ENCODE measurements at places on chromosomes 2 and 18.

GRCh38 chr18:11728249-11728648, 39.2 kb downstream of the GNAL start:
- no peak for DNase-seq

DNA sequence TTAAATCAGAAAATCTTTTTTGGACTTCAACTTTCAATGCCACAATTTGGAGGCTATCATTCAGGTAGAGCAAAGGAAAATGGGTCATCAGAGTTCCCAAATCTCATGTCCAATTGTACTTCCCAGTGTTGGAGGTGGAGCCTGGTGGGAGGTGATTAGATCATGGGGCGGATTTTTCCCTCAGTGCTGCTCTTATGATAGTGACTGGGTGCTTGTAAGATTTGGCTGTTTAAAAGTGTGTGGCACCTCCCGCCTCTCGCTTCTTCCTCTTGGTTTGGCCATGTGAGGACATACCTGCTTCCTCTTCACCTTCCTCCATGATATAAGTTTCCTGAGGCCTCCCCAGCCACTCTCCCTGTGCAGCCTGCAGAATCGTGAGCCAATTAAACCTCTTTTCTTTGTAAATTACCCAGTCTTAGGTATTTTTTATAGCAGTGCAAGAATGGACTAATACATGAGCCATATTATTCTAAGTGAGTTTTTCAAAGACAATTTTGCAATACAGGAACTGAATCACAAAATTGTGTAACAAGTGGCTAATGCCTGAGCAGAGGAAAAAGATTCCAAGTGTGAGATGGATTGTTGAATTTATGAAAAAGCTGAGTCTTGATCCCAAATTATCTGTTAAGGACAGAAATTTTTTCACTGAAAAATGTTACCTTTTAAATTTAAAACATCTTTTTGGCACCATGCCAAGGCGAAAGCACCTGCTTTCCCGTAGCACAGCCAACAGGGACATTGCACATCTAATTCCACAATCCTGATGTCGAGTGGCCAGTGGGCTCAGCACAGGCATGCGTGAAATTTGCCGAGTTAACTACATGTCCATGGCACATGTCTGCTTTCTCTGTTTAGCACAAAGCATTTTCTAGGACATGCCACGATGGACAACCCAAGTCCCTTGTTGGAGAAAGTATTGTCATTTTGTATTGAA, 150.9 kb downstream of the COL6A3 start:
- DNase-seq: no peak

- DNase-seq: no peak
Measured at GRCh38 chr2:52335727-52336126, 1303.8 kb upstream of the NRXN1 start.

DNA sequence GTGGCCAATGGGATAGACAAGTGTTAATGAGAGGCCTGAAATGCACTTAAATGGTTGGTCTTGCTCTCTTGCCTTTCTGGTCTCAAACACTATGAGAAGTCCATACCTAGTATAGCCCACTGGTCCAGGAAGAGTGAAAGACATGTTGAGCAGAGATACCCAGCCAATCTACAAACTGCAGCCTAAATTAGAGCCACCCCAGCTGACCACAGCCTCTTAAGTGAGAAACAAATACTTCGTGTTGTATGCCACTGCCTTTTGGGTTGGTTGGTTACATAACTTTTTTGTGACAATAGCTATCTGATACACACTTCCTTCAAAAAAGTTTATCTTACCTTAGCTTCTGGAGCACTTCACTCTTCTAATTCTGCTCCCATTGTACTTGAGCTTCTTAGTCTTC, 8.8 kb upstream of the EXOC6B start:
- DNase-seq: no peak

DNA sequence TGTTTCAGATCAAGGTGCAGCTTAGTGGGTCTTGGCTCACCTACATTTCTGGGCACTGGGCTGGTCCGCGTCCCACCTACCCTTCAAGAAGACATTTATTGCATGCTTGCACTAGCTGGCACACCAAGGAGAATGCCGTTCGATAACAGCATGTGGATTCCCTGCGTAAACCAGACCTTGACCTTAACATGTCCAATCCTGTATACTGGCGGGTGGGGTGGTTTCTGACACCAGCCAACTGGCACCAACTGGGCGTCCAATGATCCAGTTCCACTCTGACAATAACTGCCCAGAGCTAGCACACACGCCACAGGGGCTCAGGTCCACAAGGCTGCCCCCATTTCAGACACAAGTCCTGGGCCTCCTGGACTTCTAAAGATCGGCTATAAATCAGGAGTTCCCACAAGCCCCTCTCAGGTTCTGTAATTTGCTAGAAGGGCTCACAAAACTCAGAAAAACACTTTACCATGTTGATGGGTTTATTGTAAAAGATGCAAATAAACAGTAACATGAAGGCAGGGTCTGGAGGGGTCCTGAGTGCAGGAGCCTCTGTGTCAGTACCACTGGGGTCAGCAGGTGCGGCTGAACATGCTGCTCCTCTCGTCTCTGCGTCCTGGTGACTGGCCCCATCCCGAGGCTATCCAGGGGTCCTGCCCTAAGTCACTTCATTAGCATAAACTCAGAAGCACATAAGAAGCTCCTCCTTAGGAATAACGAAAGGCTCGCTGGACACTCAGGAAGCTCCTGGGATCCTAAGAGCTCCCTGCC, 161.8 kb downstream of the HDAC4 start:
- DNase-seq: no peak

DNA sequence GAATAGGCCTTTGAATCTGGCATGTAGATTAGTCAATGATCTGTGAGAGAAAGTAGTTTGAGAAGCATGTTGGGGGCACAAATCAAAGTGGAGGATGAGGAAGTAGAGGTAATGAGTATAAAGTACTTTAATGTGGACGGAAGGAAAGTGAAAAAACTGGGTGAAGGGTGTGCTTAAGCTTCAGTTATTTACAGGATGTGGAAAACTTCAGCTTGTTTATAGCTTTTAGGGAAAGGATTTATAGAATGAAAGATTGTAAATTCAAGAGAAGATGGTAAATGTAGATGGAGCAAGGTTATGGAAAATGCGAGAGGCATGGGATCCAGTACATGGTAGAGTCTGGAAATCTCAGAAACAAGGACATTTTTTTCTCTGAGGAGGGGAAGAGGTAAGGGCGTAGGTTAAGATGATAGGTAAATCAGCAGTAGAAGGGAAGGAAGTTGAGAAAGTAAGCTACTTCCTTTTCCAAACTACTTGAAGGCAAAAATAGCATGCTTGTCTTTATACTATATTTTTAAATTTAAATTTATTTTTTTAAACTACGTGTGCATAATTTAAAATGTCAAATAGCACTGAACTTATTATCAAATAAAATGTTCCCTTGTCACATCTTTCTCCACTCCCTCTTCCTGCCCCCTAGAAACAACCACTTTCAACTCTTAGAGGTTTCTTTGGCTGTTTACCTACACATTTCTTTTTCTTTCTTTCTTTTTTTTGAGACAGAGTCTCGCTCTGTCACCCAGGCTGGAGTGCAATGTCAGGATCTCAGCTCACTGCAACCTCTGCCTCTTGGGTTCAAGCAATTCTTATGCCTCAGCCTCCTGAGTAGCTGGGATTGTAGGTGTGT, 8.5 kb downstream of the FAM117B start:
- DNase-seq: no peak

Data from WTC11 (cell line).